Airway epithelial cell (primary cell): ENCODE measurements at places on chromosomes 2 and 18. TPM values are rescaled to one million over a fixed set of nuclear protein-coding genes. Genes with fewer than 3 reads are reported as not detected.

Gene RAPGEF4
- total RNA-seq, result 1.4 and 1.7 TPM in 2 replicates

Gene ACTG2
- 2.3 and 4.5 TPM in 2 replicates for total RNA-seq

Gene RAB17
- 0.85 and 4.7 TPM in 2 replicates for total RNA-seq

Gene CREG2
- 0.88 and 3.9 TPM in 2 replicates for total RNA-seq

Gene DES
- total RNA-seq, result not detected in 2 replicates

Gene ABCB11
- total RNA-seq, result 0.07 and 0.28 TPM in 2 replicates

Gene ZNF396
- 0.19 and 0.71 TPM in 2 replicates for total RNA-seq

Gene SOWAHC
- 45.2 and 53.9 TPM in 2 replicates for total RNA-seq

Gene KLHL41
- total RNA-seq, result not detected in 2 replicates

Gene MC4R
- total RNA-seq, result not detected in 2 replicates

Gene RESP18
- not detected in 2 replicates for total RNA-seq

Gene CPLX4
- not detected in 2 replicates for total RNA-seq

Gene CYS1
- total RNA-seq, result 0.28 TPM in 1 of 2 replicates, not detected in the other
